ENCODE measurements at places on chromosomes 5 and 9.

DNA sequence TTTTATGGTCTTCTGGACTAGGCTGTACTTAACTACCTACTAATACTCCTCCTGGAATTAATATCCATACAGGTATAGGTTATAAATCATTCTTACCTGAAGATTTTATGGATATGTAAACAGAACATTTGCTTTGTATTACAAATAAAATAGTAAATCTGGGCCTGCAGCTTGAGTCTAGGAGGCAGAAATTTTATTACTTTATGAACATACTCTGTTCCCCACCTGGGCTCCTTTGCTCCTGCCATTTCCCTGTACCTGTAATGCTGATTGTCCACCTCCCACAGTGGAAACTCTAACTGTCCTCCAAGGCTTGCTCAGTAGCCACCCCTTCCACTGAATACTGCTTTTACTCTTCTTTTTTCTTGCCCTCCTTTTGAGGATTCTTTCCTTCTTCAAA lies 108.0 kb downstream of the PAM start:
- DNase-seq, result no peak

DNA sequence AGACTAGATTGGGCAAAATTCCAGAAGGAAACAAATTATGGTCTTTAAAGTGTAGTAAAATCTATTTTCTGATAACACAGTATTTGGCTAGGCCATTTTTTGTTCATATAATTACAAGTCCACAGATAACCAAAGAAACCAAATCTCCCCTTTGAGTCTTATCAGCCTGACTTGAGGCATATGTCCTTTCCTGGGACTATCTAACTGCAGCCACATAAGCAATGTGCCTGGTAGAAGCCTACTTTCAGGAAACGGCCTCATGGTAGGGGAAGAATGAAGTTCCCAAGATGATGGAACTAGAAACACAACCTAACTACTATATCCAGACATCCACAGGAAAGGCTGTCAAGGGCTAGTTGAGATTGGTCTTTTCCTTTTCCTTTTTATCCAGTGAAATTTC lies 130.0 kb downstream of the PIK3R1 start:
- no peak for DNase-seq

GRCh38 chr5:88944751-88945531 lies 62.0 kb upstream of the MEF2C start:
- no peak for DNase-seq

- DNase-seq, result no peak
Measured at GRCh38 chr9:78566948-78567675, 270.2 kb downstream of the PSAT1 start.

- DNase-seq, result no peak
Measured at GRCh38 chr5:172284611-172284980, 1.0 kb upstream of the UBTD2 start.

DNA sequence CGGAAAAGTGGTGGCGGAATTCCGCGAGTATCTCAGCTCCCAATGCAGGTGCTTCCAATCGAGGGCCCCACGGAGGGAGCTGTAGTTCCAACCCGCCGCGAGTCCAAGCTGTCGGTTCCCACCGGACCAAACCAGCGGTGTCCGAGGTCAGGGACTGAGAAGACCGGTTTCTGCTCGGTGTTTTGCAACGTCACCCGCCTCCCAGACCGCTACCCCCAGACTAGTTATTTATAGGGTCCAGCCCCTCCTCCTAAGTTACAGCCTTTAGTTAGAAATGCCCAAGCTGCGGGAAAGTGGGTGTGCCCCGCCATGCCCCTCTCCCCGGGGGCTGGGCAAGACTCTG lies 677 bp upstream of the MYORG start:
- no peak for DNase-seq

DNA sequence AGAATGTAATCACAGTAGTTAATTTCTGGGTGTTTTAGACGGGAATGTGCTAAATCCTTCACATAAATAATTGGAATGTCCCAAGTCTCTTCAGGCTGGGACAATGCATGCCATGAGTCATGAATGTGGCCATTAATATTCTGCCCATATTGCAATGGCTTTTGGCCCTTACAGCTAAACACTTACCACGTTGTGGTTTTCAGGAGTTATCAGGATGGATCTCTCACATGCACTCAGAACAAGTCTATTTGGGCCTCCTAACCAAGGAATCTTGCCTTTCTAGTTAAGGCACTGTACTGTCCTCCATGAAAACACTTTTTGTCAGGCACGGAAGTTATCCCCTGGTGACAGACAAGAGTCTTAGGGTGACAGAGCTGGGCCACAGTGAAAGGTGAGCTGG lies 32.7 kb downstream of the PKD2L2 start:
- no peak for DNase-seq

- no peak for DNase-seq
Measured at GRCh38 chr5:95870105-95870672, 47.7 kb upstream of the GLRX start.

DNA sequence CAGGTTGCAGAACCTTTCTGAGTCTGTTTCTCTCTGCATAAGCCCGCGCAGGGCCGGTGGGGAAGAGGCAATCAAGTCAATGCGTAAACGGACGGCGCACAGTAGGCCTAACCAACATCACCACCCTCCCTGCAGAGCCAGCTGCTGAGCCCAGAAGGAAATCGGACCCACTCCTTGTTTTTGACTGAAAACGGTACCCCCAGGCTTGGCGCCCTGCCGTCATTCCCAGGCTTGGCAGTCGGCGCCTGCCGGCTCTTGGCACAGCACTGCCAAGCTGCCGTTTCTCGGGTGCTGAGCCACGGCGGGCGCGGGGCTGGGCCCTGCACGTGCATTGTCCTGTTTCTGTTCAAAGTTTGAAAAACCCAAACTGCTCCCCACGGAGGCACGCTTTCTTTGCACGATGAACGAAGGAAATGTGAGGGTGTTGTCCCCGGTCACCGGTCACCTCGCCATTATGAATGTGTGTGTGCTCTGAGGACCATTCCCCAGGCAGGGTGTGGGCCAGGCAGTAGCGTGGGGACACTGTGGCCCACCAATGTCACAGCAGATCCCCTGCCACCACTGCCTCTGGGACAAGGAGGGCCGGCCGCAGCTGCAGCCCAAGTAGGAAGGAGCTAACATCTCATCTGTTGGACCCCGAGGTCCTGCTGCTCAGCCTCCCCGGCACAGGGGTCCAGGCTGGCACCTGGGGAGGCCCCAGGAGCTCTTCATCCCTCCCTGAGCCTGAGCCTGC lies 20.1 kb downstream of the FIBCD1 start:
- no peak for DNase-seq

DNA sequence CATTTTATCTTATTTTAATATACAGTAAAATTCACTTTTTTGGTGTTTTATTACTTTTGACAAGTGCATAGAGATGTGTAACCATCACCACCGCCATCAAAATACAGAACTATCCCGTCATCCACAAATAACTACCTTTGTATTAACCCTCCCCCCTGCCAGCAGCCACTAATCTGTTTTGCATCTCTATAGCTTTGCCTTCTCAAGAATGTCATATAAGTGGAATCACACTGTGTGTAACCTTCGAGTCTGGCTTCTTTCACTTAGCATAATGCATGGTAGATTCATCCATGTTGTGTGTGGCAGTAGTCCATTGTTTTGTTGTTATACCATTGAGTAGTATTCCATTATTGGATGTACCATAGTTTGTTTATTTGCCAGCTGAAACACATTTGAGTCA lies 98.8 kb downstream of the BOD1 start:
- no peak for DNase-seq

- no peak for DNase-seq
Measured at GRCh38 chr5:177085985-177086653, 596 bp upstream of the FGFR4 start.

DNA sequence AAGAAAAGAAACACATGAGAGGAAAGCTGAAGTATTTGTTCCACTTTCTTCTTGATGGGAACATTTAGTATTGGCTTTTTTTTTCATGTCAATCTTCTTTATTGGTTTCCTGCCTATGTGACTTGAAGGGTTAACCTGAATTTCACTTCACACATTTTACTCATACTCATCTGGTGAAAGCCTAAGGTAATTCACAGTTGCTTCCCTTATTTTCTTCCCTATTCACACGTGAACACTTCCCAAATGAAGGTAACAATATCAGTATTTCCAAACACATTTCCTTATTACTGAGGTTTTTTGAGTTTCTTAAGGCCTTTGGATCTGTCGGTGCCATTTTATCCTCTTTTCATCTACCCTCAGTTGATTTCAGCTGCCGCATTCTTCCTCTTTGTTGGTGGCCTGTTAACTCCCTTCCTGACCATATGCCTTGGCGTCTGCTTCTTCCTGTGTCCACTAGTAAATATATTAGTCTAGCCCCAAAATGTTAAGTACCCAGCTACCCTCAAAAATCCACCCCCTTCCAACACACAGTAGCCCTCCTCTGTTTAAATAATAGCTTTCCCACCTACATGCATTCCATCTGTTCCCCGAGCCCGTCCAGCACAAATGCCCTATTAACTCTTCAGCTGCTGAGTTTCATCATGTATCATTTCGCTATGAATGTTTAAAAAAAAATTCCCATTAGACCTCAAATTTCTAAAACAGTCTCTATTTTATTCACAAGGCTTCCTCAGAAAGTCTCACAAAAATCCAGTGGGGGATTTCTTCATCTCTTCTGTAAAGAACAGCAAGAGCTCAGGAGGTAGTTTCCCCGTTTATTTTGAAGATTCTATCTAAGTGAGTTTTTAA lies 97.3 kb downstream of the USP20 start:
- DNase-seq, result no peak

- DNase-seq, result no peak
Measured at GRCh38 chr9:136392538-136393449, 7.2 kb downstream of the SNAPC4 start.

DNA sequence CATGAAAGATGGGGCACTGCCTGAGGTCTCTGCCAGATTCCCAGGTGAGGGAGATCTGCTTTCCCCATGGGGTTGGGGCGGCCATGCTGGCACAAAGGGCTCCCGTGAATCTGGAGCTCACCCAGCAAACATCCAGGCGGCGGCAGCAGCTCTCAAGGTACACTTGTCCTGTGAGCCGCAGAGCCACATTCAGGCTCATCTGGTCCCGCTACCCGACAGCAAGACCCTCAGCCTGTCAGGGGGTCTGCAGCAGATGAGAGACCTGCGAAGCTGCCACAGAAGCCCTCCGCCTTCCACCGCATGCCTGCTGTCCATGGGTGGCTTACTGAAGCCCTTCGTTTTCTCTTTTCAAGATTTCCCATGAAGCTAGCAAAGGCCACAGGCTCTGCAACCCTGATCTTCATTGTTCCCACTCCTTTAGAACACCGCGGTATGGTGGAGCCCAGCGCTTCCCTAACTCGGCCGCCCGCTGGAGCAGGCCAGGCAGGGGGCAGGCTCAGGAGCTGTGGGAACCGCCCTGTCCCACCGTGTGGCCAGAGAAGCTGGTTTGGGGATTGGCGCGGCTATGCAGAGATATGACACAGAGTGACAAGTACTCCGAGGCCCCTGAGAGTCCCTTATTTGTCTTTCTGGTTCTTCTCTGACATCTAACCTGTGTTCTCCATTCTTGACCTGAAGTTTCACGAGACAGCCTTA lies 8.8 kb downstream of the LRRC14B start:
- DNase-seq, result no peak
